Uterus (tissue), 4 donors: ENCODE measurements at places on chromosomes 13 and 19. TPM values are rescaled to one million over a fixed set of nuclear protein-coding genes. Genes with fewer than 3 reads are reported as not detected.

GRCh38 chr13:108987944-108988343, 358.5 kb downstream of the MYO16 start:
- H3K4me3 ChIP-seq: no peak overlapping the region
- DNase-seq: no peak
- no peaks in the 10 kb centered on the region for H3K4me1 ChIP-seq
- no peaks in the 10 kb centered on the region for H3K27me3 ChIP-seq
- H3K36me3 ChIP-seq: no peaks in the 10 kb centered on the region
- no peak overlapping the region for H3K27ac ChIP-seq

- H3K27ac ChIP-seq: peak overlapping the region; percentile 68
- peak; percentile 94 for DNase-seq
- no peaks in the 10 kb centered on the region for H3K27me3 ChIP-seq
- no peaks in the 10 kb centered on the region for H3K4me1 ChIP-seq
- H3K4me3 ChIP-seq: peak overlapping the region; percentile 60
Observed at GRCh38 chr19:2462635-2463421, 6.1 kb upstream of the LMNB2 start.

DNA sequence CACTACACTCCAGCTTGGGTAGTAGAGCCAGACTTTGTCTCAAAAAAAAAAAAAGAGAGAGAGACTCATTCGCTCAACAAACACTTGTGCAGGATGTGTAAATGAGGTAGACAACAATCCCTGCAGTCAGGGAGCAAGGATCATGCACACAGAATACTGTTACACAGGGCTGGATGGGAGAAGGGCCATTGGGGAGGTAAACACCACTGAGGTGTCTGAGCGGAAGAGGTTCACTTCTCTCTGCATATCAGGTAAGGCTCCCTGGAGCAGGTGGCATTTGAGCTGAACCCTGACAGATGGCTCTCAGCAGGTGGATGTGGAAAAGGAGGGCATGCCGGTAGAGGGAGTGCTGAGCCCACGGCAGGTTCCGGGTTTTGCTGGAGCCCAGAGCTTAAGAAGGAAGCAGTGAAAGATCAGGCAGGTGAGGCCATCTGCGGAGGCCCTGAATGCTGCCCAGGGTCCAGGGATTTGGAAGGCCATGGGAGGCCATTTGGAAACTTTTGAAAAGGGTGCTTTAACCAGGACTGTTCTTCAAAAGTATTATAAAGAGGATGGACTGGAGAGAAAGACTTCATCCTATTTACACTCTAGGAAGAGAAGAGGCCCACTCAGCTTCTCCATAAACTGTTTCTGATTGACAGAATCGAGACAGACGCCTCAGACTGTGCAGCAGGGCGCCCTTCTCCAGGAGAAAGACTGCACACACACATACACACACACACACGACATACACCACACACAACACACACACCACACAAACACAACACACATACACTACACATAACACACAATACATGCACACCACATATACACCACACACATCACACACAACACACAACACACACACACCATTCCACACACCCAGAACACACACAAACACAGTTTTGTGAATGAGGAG, 199.4 kb downstream of the USP12 start:
- no peaks in the 10 kb centered on the region for H3K27me3 ChIP-seq
- no peak overlapping the region for H3K27ac ChIP-seq
- H3K4me3 ChIP-seq: no peak overlapping the region
- H3K4me1 ChIP-seq: no peaks in the 10 kb centered on the region
- no peaks in the 10 kb centered on the region for H3K36me3 ChIP-seq

- no peak overlapping the region for H3K27ac ChIP-seq
- no peaks in the 10 kb centered on the region for H3K27me3 ChIP-seq
- no peaks in the 10 kb centered on the region for H3K36me3 ChIP-seq
- H3K4me3 ChIP-seq: no peak overlapping the region
Observed at GRCh38 chr13:77521194-77521593, 14.3 kb upstream of the SCEL start.

DNA sequence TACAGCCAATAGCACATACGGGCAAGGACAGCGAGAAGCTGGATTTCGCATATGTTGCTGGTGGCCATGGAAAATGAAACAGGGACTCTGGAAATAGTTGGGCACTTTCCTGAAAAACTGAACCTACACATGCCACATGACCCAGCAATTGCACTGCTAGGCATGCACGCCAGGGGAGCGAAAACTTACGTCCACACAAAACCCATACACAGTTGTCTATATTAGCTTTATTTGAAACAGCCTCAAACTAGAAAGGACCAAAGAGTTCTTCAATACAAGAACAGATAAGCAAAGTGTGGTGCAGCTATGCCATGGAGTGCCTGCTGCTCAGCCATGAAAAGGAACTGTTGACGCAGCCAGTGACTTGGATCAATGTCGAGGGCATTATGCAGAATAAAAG, 7.3 kb upstream of the SPACA7 start:
- H3K36me3 ChIP-seq: no peaks in the 10 kb centered on the region
- no peaks in the 10 kb centered on the region for H3K4me1 ChIP-seq
- H3K27ac ChIP-seq: no peak overlapping the region
- no peaks in the 10 kb centered on the region for H3K27me3 ChIP-seq
- no peak overlapping the region for H3K4me3 ChIP-seq

DNA sequence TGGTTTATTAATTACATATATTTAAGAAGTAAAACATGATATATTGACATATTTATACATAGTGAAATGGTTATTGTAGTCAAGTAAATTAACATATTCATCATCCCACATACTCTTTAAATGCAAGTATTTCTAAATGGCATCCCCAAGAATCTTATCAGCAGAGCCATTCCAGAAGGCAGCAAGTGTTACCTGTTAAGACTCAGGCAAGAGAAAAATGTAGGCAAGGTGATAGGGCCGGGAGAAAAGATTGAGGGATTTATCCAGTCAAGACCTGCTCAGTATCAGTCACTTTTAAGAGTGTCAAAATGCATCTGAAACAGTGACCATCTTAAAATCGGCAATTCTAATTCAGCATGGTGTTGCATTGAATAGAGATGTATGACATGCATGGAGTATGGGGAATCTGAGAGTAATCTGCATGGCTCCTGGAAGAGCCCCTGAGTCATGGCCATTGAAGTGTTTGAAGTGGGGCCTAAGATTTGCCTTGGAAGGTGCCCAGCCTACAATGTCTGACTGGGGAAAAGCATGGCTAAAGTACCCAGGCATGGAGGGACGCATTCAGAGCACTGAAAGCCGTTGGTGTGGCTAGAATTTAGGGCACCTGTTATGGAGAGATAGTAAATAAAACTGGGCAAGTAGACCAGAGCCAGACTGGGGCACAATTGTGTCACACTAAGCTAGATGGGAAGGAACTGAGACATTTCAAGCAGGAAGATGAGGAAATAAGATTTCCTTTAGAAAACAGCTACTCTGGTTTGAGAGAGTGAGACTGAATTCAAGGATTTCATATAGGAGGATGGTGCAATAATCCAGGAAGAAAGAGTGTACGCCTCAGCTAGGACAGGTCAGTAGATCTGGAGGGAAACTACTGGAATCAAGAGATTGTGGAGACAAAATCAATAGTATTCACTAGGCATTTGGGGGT, 25.0 kb upstream of the C1QTNF9B start:
- H3K27ac ChIP-seq: no peak overlapping the region
- H3K4me1 ChIP-seq: no peaks in the 10 kb centered on the region
- no peaks in the 10 kb centered on the region for H3K36me3 ChIP-seq
- no peaks in the 10 kb centered on the region for H3K27me3 ChIP-seq

DNA sequence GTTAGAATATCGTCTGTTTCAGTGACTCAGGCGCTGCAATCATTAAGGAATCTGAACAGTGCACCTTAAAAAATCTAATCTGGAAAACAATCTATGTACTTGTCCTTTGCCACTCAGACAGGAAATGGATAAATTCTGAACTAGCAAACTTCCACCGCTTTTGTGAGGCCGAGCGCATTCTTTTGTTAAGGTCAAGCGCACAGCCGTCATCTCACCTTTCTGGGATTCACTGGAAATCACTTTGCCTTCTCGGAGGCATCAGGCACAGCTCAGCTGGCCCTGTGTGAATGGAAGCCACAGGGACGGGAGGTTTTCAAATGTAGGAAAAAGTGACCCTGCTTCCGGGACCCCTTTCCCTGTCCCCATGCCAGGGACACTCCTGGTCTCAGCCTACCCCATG, 28.2 kb upstream of the SPACA7 start:
- DNase-seq: no peak
- H3K4me3 ChIP-seq: no peak overlapping the region
- H3K36me3 ChIP-seq: no peaks in the 10 kb centered on the region
- no peak overlapping the region for H3K27ac ChIP-seq

GRCh38 chr13:30859326-30859725, 46.7 kb upstream of the MEDAG start:
- no peak overlapping the region for H3K4me3 ChIP-seq
- H3K27ac ChIP-seq: no peak overlapping the region
- H3K27me3 ChIP-seq: no peaks in the 10 kb centered on the region
- no peak for DNase-seq

DNA sequence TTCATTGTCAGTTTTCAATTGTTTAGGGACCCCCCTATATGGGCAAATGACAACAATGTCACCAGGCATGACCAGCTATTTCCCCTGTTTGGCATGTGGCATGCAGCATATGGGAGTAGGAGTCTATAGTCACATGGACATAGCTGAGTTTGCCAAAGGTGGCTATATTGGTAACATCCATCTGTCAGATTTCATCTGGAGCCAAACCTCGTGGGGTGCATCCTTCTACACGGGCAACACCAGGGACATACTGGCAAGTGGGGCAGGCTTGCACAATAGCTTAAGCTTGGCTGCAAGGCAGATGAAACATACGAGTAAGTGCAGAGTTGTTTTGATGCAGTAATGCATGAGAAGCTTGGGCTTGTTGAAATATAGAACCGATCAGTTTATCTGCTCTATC, 24.5 kb upstream of the ZNF816 start:
- H3K27ac ChIP-seq: no peak overlapping the region
- H3K4me3 ChIP-seq: no peak overlapping the region
- no peak for DNase-seq
- H3K4me1 ChIP-seq: no peaks in the 10 kb centered on the region
- H3K27me3 ChIP-seq: no peaks in the 10 kb centered on the region

DNA sequence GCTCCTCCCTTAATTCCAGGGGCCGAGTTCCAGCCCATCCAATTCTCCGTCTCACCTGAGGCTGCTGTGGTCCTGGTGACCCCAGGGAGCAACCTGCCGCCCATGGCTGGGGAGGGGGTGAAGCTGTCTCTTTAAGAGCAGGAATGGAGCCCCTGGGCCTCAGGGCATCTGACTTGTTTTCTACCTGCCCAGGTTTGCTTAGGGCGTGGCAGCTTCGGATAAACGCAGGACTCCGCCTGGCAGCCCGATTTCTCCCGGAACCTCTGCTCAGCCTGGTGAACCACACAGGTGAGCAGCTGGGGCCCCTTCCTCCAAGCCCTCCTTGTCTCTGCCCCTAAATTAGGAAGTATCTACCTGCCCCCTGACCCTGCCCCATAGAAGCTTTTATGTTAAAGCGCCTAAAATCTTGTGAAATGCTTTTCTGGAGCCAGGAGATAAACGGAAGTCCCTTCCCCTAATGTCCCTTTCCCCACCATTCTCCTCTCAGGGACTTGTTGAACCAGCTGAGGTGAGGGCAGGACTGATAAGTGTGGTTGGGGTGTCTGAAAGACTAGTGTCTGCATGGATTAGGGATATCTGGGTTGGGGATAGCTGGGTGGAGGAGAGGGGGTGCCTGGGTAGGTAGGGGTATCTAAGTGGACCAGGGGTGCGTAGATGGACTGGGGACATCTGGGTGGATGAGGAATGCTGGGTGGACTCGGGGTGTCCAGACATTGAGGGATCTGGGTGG, 614 bp downstream of the FXYD3 start:
- no peaks in the 10 kb centered on the region for H3K36me3 ChIP-seq
- peak overlapping the region; percentile 21 for H3K27ac ChIP-seq
- H3K4me1 ChIP-seq: no peaks in the 10 kb centered on the region

- no peaks in the 10 kb centered on the region for H3K36me3 ChIP-seq
- H3K27me3 ChIP-seq: no peaks in the 10 kb centered on the region
- H3K4me3 ChIP-seq: no peak overlapping the region
- no peak overlapping the region for H3K27ac ChIP-seq
Observed at GRCh38 chr19:41537789-41538188, 38.2 kb upstream of the CEACAM21 start.

GRCh38 chr13:70585109-70585508, 476.9 kb upstream of the KLHL1 start:
- H3K4me3 ChIP-seq: no peak overlapping the region
- H3K36me3 ChIP-seq: no peaks in the 10 kb centered on the region
- no peaks in the 10 kb centered on the region for H3K4me1 ChIP-seq
- H3K27ac ChIP-seq: no peak overlapping the region

GRCh38 chr13:110680852-110681251, 25.1 kb downstream of the CARS2 start:
- DNase-seq: no peak
- H3K27me3 ChIP-seq: no peaks in the 10 kb centered on the region
- no peak overlapping the region for H3K27ac ChIP-seq
- no peaks in the 10 kb centered on the region for H3K36me3 ChIP-seq

DNA sequence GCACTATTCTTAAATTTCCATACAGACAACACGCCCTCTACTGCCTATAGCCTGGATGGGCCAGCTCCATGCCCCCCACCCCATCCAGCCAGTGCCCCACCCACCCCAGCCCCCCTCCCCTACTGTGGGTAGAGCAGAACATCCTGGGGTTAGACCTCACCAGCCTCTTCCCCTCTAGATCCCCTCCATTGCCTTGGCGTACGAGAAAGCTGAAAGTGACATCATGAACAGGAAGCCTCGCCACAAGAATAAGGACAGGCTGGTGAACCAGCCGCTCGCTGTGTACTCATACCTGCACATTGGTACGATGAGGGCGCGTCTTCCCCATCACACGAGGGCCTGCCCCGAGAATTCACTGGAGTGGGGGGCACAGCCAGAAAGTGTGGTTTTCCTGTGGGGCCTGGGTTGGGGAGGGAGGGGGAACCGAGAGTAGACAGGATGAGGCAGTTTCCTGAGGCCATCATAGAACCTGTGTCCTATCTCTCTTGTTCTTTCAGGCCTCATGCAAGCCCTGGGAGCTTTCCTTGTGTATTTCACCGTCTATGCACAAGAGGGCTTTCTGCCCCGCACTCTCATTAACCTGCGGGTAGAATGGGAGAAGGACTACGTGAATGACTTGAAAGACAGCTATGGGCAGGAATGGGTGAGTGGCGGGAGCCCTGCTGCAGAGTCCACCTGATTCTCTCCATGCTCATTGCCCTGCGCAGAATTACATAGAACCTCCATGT, 29.1 kb downstream of the ATP12A start:
- H3K27ac ChIP-seq: no peak overlapping the region
- H3K4me1 ChIP-seq: no peaks in the 10 kb centered on the region
- H3K27me3 ChIP-seq: no peaks in the 10 kb centered on the region

GRCh38 chr13:80040981-80041317, 300.0 kb downstream of the SPRY2 start:
- H3K4me1 ChIP-seq: no peaks in the 10 kb centered on the region
- no peaks in the 10 kb centered on the region for H3K36me3 ChIP-seq
- H3K27me3 ChIP-seq: no peaks in the 10 kb centered on the region
- no peak for DNase-seq
- H3K4me3 ChIP-seq: no peak overlapping the region

GRCh38 chr13:43518833-43519232, 267.9 kb downstream of the ENOX1 start:
- no peaks in the 10 kb centered on the region for H3K27me3 ChIP-seq
- DNase-seq: no peak
- H3K4me1 ChIP-seq: peaks cover 11% of the 10 kb centered on the region
- H3K4me3 ChIP-seq: no peak overlapping the region
- no peaks in the 10 kb centered on the region for H3K36me3 ChIP-seq

Gene SHKBP1
- 15.1 TPM for total RNA-seq

Gene SH2D3A
- total RNA-seq: 1.0 TPM

Gene SOX21
- 0.07 TPM for total RNA-seq

Gene IGFL3
- total RNA-seq: not detected

Gene CGB3
- total RNA-seq: not detected

Gene DMKN
- total RNA-seq: 4.4 TPM

Gene DYRK1B
- total RNA-seq: 12.6 TPM

Gene OPA3
- total RNA-seq: 2.8 TPM

Gene ELANE
- total RNA-seq: not detected

Gene CRB3
- total RNA-seq: not detected

Gene CCDC8
- 9.7 TPM for total RNA-seq

Gene TEX29
- not detected for total RNA-seq

Gene C19orf73
- total RNA-seq: not detected
